Activated naive CD4-positive, alpha-beta T cell treated with anti-CD3 and anti-CD28 coated beads, Interleukin-2, amount 10 ng/mL, durations not matched to agents 5 hours and 36 hours (primary cell): ENCODE measurements at places on chromosomes 12 and 14. TPM values are rescaled to one million over a fixed set of nuclear protein-coding genes. Genes with fewer than 3 reads are reported as not detected.

Gene PPTC7
- total RNA-seq = 30.7 TPM

Gene TAS2R9
- total RNA-seq = not detected

Gene PNN
- total RNA-seq = 88.9 TPM

Gene EP400
- 47.1 TPM for total RNA-seq

Gene RTN1
- not detected for total RNA-seq

Gene SLC6A12
- total RNA-seq = not detected

Gene FAR2
- 21.0 TPM for total RNA-seq

Gene ALG10
- 14.8 TPM for total RNA-seq

Gene POTEG
- not detected for total RNA-seq

Gene PLA2G1B
- not detected for total RNA-seq

Gene IL31
- total RNA-seq = not detected

Gene TSPAN19
- total RNA-seq = not detected

Gene KRT83
- total RNA-seq = not detected

Gene R3HDM2
- total RNA-seq = 67.8 TPM

Gene SLC6A15
- total RNA-seq = not detected

Gene OR6C2
- not detected for total RNA-seq

Gene OR4E2
- not detected for total RNA-seq

Gene SLC38A6
- 6.8 TPM for total RNA-seq

Gene LRR1
- 34.1 TPM for total RNA-seq

Gene ACOT6
- not detected for total RNA-seq

Gene WNT5B
- total RNA-seq = 0.10 TPM

Gene MYL6
- 1,338 TPM for total RNA-seq

Gene P2RX2
- total RNA-seq = not detected

Gene ESRRB
- total RNA-seq = 0.10 TPM

Gene LDHB
- total RNA-seq = 1,348 TPM

Gene FCF1
- total RNA-seq = 56.1 TPM

Gene KRT80
- total RNA-seq = not detected

Gene TPH2
- total RNA-seq = not detected

Gene RESF1
- total RNA-seq = 170 TPM

Gene DTX1
- 0.10 TPM for total RNA-seq

Gene POLE2
- total RNA-seq = 21.3 TPM

Gene KRT72
- total RNA-seq = 5.4 TPM

Gene ACSM4
- total RNA-seq = not detected

Gene LIN52
- total RNA-seq = 11.2 TPM

Gene NKX2-1
- not detected for total RNA-seq

Gene SYCP3
- 0.43 TPM for total RNA-seq

Gene FICD
- total RNA-seq = 6.0 TPM

Gene C12orf60
- total RNA-seq = 0.66 TPM

Gene FAM181A
- total RNA-seq = not detected

Gene BHLHE41
- total RNA-seq = not detected

Gene CRACR2A
- 34.5 TPM for total RNA-seq

Gene SPX
- 0.29 TPM for total RNA-seq

Gene ANAPC5
- total RNA-seq = 124 TPM

Gene NTS
- not detected for total RNA-seq

Gene CCDC175
- not detected for total RNA-seq

Gene NRXN3
- not detected for total RNA-seq

Gene TCL1B
- total RNA-seq = not detected

Gene STON2
- 0.58 TPM for total RNA-seq

Gene KIF21A
- total RNA-seq = 15.9 TPM

Gene LRP10
- 69.7 TPM for total RNA-seq

Gene BLOC1S1
- total RNA-seq = 145 TPM

Gene EFCAB11
- total RNA-seq = 7.0 TPM

Gene SERPINA5
- total RNA-seq = not detected

Gene KERA
- not detected for total RNA-seq

Gene LRRC10
- total RNA-seq = not detected

Gene TDRD9
- total RNA-seq = 0.39 TPM

Gene ADAM21
- not detected for total RNA-seq

Gene FGD6
- total RNA-seq = 0.20 TPM

Gene OLR1
- total RNA-seq = not detected
